DMS153 (cell line): ENCODE measurements at places on chromosomes 2 and 18.

DNA sequence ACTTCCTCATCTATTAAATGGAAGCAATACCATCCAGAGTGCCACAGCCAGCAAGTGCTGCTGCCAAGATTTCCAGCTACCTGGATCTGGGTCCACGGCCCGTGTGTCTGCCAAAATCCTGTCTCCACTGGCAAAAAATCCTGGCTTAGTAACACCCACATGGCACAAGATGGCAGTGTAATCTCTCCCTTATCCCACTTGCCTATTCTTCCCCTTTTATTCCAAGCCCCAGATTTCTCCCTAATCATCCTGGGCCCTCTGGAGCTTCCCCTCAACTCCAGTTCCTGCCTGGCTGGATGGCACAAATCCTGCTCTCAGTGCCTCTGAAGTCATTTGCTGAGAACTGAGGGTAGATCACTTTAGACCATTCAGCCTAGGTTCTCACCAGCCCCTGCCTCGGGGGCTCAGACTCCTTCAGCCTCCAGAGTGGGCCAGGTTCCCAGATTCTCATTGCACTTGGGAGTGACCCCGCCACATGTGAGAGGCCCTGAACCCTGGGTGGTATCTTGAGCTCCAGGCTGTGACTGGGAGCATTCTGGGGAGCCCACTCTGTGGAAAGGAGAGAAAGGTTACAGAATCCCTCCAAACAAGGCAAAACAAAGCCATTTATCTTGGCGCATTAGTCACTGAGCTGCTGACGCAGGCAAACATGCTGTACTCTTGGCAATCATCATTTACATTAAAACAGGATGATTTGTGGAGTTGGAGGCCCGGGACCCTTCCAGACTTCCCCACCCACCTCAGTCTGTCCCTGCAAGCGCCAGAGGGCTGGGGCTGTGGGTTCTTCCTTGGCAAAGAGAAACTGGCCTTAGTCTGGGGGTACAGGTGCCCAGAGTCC, 325.8 kb downstream of the DYSF start:
- DNase-seq = no peak

GRCh38 chr2:70668911-70669310, 99.1 kb downstream of the ADD2 start:
- no peak for DNase-seq

DNA sequence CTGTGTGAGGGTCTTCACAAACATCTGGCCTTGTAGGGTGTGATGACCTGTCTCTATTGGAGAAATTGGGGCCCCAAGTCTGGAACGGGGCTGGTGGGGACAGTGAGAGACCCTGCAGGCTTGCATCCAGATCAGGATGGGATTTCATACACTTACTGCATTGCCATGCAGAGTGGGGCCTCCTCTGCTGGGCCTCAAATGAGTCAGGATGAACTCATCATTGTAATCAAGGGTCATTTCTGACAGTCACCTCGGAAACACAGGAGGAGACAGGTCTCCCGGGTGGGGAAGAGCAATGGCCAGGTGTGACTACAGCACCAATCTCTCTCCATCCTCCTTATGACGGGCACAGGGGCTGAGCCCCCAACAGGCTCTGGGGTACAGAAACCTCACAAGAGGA, 48.1 kb upstream of the GALR1 start:
- DNase-seq = no peak

- no peak for DNase-seq
These were observed 24.3 kb upstream of the CETN1 start for GRCh38 chr18:555705-556457.

GRCh38 chr2:127410871-127411652, 7.2 kb upstream of the PROC start:
- DNase-seq = no peak

- no peak for DNase-seq
These were observed 159.3 kb upstream of the SLC8A1 start for GRCh38 chr2:40611196-40611595.

- peak; percentile 4 for DNase-seq
These were observed 297.8 kb downstream of the SP3 start for GRCh38 chr2:173667415-173667814.

- peak; percentile 44 for DNase-seq
These were observed 226.2 kb downstream of the ASXL3 start for GRCh38 chr18:33804258-33804657.

DNA sequence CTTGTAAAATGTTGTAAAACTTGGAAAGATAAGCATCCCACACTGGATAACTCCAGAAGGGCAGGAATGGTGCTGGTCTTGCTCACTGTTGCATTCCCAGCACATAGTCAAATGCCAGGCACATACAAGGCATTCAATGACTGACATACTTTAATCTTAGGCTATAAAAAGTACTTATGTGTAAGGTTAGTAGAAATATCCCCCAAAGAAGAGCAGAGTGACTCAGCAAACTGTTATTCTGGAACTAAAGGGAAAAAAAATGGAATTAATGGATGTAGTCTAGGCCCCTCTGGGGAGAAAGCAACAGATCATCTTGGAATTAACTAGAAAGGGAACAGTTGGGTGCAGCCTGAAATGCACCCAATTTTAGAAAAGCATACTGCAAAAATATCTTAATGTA, 9.0 kb downstream of the ZBTB14 start:
- no peak for DNase-seq

- DNase-seq = no peak
These were observed 31.8 kb upstream of the MEX3C start for GRCh38 chr18:51229328-51229727.

DNA sequence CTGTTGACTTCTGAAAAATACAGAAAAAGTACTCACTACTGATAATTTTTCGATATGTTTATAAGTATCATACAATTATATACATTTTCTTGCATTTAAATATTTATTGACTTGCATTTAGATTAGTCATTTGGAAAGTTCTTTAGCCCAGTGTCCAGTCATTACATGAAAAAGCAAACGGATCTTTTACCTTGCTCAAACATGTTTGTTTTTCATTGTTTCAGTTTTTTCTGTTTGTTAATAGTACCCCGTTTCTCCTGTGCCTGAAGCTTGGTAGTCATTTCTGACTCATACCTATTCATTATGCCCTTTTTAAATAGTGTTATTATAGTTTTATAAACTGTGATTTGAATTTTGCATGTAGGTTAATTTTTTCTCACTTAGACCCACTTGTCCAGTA, 28.1 kb downstream of the CEP192 start:
- no peak for DNase-seq

GRCh38 chr2:189287982-189288521, 108.5 kb upstream of the COL5A2 start:
- no peak for DNase-seq

DNA sequence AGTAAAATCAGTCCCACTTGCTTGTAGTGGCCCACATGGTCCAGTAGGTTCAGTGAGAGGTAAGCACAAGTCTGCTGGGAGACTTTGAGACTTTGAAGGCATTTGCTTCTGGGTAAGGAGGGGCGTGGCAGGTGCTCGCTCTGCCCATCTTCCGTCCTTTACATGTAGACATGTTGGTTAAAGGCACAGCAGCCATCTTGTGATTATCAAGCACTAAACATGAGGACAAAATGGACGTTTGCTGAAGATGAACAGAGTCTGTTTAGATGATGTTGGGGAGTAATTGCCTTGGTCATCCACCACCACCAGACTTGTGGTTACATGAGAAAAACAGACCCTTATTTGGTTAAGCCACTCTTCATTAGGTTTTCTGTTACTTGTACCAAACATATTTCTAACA, 252.8 kb upstream of the PARD3B start:
- no peak for DNase-seq

DNA sequence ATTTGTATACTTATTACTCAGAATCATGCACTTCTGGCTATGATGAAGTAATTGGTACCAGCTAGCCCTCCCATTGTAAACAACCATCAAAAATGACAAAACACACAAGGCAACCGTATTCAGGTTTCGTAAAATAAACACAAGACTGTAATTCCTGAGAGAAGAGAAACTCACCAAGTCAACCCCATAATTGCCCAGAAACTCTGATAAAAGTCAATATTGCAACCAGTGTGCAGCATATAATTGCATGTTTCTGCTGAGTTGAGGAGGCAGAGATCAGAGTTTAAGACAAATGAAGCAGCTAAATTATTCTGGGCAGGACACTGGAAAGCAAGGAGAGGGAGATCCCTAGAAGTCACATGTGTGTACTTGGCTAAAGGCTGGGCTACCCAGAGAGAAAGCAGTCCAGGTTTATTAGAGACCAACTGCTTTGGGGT, 90.3 kb downstream of the ROCK2 start:
- DNase-seq = no peak

- DNase-seq = no peak
These were observed 190.1 kb downstream of the LRP1B start for GRCh38 chr2:141940709-141941108.

GRCh38 chr2:19971691-19972090, 18.2 kb downstream of the WDR35 start:
- no peak for DNase-seq

DNA sequence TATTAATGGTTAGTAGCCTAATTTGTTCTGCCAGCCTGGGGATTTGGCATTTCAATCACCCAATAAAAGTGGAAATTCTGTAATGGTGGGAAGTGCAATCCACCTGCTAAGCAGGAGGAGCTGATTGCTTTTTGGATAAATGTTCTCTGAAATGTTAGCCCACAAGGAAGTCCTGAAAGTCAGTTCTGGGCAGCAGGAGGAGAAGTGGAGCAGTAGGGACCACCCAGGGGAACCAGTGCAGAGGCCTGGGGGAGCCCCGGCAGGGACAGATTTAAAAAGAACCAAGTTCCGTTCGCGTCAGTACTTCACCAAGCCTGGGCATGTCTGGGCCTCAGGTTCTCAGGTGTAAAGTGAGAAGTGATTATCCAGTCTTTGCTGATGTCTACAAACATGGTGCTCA, 248.5 kb upstream of the RAB6C start:
- no peak for DNase-seq

DNA sequence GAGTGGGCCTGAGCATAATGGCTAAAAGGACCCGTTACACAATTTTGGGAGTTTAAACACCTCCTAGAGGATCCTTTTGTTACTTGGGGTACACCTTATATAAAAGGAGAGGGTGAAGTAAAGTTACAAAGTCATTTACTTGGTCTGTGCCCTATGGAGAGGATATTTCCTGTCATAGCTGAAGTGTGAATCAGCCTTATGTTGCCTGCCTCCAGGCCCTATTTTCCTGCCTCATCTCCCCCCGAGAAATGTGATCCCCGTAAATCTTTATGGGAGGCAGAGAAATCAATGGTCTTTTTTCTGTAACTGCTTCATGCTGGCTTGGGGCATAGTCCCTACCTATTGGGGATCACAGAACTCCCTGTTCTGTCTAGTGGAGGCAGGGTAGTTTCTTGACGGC, 906.6 kb downstream of the DSC3 start:
- no peak for DNase-seq
